ENCODE measurements at places on chromosomes 7 and 10. TPM values are rescaled to one million over a fixed set of nuclear protein-coding genes. Genes with fewer than 3 reads are reported as not detected.

The PRSS37 gene
- not detected for total RNA-seq

The HPSE2 gene
- not detected for total RNA-seq

The CALML3 gene
- total RNA-seq, result not detected

DNA sequence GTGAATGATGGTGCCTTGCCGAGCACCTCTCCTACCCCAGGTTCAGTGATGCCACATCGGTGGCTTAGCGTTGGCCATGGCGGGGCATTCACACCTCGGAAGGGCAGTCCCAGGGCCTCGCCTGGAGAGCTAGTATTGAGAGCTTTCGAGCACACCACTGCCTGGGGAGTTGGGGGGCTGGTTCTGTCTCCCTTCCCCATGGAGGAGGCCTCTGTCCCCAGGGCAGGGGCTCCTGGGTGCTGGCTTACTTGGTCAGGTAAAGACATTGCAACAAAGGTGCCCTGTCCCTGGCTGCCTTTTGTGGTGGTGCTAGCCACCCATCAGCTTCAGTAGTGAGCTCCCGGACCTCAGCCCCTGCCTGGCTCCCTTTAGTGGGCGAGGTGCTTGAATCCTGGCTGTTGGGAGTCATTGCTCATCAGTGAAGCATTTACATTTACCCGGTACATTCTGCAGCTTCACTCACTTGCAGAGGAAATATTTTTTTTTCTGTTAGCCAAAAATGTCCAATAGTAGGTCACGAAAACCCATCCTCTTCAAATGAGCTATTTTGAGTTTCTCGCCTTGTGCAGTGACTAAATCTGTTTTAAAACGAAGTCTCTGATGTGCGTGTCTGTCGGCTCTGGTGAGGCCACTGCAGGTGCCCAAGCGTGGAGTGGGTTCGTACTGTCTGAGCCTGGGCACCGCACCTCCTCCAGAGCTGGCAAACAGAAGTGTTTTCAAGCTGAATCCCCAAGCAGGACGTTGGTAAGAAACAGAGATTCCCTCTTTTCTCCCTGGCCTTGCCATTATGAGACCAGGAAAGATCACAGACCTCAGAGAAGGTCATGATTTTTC, 95.5 kb downstream of the INPP5A start:
- H3K27ac ChIP-seq, result no peak overlapping the region
- H3K36me3 ChIP-seq, result no peaks in the 10 kb centered on the region
- no peak for DNase-seq
- H3K27me3 ChIP-seq, result no peaks in the 10 kb centered on the region
- no peak overlapping the region for H3K4me3 ChIP-seq
- peaks cover 2% of the 10 kb centered on the region for H3K4me1 ChIP-seq

GRCh38 chr10:59047957-59048618, 128.4 kb upstream of the PHYHIPL start:
- no peaks in the 10 kb centered on the region for H3K4me1 ChIP-seq
- H3K27ac ChIP-seq, result no peak overlapping the region
- DNase-seq, result no peak
- H3K4me3 ChIP-seq, result no peak overlapping the region

- H3K4me1 ChIP-seq, result no peaks in the 10 kb centered on the region
- H3K27me3 ChIP-seq, result no peaks in the 10 kb centered on the region
- no peaks in the 10 kb centered on the region for H3K36me3 ChIP-seq
- H3K4me3 ChIP-seq, result no peak overlapping the region
These were observed 63.0 kb downstream of the GNAI1 start for GRCh38 chr7:80197627-80198026.

DNA sequence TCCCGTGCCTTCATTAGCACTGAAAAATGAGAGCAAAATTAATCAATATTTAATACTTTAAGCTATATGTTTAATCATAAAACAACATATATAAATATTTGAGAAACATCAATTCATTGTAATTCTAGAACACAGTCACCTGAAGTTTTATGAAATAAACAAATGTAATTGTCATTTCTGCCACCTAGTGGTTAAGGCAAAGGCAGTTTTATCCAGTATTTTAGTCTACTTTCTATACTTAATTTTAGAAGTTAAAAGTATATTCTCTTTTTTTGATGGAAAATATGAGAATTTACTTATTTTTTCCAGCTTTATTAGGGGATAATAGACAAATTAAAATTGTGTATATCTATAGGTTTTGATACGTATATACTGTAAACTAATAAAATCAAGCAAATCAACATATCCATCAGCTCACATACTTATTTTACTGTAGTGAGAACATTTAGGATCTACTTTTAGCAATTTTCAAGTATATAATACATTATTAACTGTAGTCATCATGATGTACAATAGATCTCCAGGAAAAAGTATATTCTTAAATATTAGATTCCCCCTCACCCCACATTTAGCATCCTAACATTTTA, 16.9 kb downstream of the PCGF6 start:
- H3K36me3 ChIP-seq, result peaks cover 25% of the 10 kb centered on the region
- H3K4me3 ChIP-seq, result no peak overlapping the region
- no peak overlapping the region for H3K27ac ChIP-seq
- DNase-seq, result peak; percentile 44
- no peaks in the 10 kb centered on the region for H3K27me3 ChIP-seq
- H3K4me1 ChIP-seq, result no peaks in the 10 kb centered on the region

The TPST1 gene
- total RNA-seq, result 10.4 TPM

GRCh38 chr7:15647309-15647708, 39.2 kb downstream of the MEOX2 start:
- no peaks in the 10 kb centered on the region for H3K36me3 ChIP-seq
- no peak overlapping the region for H3K27ac ChIP-seq
- H3K27me3 ChIP-seq, result no peaks in the 10 kb centered on the region
- DNase-seq, result no peak
- no peaks in the 10 kb centered on the region for H3K4me1 ChIP-seq

DNA sequence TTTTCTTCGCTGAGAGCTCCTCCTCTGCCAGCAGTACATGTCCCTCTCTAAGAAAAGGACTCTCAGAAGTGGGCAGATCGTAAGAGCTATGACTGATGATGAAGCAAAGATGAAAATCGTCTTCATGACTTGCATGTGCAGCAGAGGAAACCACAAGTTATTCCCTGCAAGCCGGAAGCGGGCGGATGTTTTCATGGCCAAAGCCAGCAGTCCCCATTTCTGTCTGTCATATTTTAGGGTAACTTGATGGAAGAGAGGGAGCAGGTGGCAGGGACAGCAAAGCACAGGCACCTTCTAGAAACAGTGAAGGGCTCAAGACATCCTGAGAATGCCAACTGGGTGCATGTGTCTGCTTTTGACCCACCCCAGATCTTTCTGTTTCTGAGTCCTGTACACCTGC, 19.9 kb downstream of the KLF6 start:
- H3K27ac ChIP-seq, result no peak overlapping the region
- H3K36me3 ChIP-seq, result no peaks in the 10 kb centered on the region
- peaks cover 29% of the 10 kb centered on the region for H3K4me1 ChIP-seq
- no peak overlapping the region for H3K4me3 ChIP-seq
- no peak for DNase-seq

DNA sequence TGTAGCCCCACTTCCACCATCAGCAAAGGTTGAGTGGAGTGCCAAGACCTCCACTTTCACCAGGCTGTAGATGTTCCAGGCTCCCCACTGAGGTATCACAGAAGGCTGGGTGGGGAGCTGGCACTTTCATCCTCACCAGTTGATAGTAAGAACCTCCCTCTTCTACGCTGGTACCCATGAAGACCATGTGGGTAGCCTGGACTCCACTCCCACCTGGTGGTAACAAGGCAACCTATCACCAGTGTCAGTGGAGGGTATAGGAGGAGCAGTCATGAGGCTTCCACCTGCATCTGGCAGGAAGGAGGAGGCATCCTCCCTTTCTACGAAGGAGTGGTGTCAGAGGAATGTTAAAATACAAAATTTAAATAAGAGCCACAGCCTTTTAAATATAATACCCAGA, 4.4 kb downstream of the SMIM30 start:
- H3K4me1 ChIP-seq, result peaks cover 4% of the 10 kb centered on the region
- H3K27ac ChIP-seq, result no peak overlapping the region
- DNase-seq, result no peak
- H3K36me3 ChIP-seq, result no peaks in the 10 kb centered on the region

DNA sequence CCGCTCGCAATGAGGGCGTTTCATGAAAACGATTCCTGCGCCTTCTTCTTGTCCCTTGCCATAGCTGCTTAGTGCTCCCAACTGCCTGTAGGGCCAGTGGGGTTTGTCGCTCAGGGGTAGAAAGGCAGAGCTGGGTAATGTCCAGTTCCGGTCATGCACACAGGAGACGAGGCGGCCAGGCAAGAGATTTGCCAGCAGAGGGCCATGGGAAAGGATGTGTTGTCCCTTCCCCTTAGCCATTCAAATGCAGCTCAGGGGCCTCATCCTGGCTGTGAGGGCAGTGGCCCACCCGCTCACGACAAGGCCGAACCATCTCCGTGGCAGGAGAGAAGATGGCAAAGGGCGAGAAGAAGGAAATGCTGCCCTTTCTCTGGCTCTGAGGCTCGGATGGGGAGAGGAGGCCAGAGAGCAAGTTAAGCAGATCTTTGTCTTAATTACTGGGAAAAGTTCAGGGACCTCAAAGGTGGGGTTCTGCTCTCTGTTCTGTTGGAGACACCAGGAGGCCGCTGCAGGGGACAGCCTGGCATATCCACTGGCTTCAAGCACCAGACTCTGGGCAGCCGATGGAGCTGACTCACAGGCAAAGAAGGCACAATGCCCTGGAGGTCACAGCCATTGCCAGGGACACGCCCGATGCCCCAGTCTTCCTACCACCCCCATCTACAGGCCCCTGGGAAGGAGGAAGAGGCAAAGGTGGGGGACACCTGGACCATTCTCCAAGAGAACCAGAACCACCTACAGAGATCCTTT, 534.8 kb upstream of the MGMT start:
- no peaks in the 10 kb centered on the region for H3K36me3 ChIP-seq
- H3K27ac ChIP-seq, result no peak overlapping the region
- H3K4me1 ChIP-seq, result no peaks in the 10 kb centered on the region
- no peak for DNase-seq
- no peak overlapping the region for H3K4me3 ChIP-seq
- H3K27me3 ChIP-seq, result no peaks in the 10 kb centered on the region

The SPDYE6 gene
- not detected for total RNA-seq

DNA sequence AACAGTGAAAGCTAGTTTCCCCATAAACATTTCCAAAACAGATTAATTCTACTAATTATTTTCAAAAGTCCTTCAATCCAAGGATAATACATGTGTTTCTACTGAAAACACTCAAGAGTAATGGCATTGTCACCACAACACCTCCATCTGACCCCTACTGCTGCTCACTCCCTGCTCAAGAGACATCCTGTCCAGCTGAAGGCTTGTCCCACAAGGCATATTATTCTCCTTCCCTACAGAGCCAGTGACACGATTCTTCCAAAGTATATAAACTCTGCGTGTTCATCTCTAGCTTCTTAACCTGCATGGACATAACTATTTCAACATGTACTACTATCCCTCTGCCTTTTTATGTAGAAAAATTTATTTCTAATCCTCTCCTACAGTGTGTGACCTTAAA, 182.1 kb downstream of the CPEB3 start:
- DNase-seq, result no peak
- no peak overlapping the region for H3K27ac ChIP-seq
- H3K4me1 ChIP-seq, result no peaks in the 10 kb centered on the region
- no peaks in the 10 kb centered on the region for H3K27me3 ChIP-seq
- no peak overlapping the region for H3K4me3 ChIP-seq
- H3K36me3 ChIP-seq, result peaks cover 4% of the 10 kb centered on the region

GRCh38 chr7:101363734-101364374, 1.2 kb downstream of the COL26A1 start:
- H3K27me3 ChIP-seq, result peaks cover 9% of the 10 kb centered on the region
- H3K4me1 ChIP-seq, result peaks cover 9% of the 10 kb centered on the region
- H3K4me3 ChIP-seq, result peak overlapping the region; percentile 20
- H3K27ac ChIP-seq, result no peak overlapping the region
- no peaks in the 10 kb centered on the region for H3K36me3 ChIP-seq

GRCh38 chr10:36888925-36889573, 236.3 kb upstream of the ANKRD30A start:
- H3K4me1 ChIP-seq, result no peaks in the 10 kb centered on the region
- H3K36me3 ChIP-seq, result no peaks in the 10 kb centered on the region
- no peak for DNase-seq
- H3K27ac ChIP-seq, result no peak overlapping the region
- H3K4me3 ChIP-seq, result no peak overlapping the region

GRCh38 chr7:94270772-94271171, 123.9 kb upstream of the COL1A2 start:
- H3K4me3 ChIP-seq, result no peak overlapping the region
- no peak overlapping the region for H3K27ac ChIP-seq
- DNase-seq, result no peak
- H3K36me3 ChIP-seq, result no peaks in the 10 kb centered on the region
- H3K4me1 ChIP-seq, result no peaks in the 10 kb centered on the region

DNA sequence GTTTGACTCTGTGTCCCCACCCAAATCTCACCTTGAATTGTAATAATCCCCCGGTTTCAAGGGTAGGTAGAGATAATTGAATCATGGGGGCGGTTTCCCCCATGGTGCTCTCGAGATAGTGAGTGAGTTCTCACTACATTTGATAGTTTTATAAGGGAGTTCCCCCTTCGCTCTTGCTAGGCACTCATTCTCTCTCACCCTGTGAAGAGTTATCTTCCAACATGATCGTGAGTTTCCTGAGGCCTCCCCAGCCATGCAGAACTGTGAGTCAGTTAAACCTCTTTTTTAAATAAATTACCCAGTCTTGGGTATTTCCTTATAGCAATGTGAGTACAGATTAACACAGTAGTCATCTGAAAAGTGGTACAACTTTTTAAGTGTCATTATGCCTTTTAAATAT, 913.5 kb upstream of the LRRN3 start:
- H3K27ac ChIP-seq, result no peak overlapping the region
- no peaks in the 10 kb centered on the region for H3K36me3 ChIP-seq
- H3K4me1 ChIP-seq, result no peaks in the 10 kb centered on the region
- H3K27me3 ChIP-seq, result no peaks in the 10 kb centered on the region

The CPA4 gene
- not detected for total RNA-seq

DNA sequence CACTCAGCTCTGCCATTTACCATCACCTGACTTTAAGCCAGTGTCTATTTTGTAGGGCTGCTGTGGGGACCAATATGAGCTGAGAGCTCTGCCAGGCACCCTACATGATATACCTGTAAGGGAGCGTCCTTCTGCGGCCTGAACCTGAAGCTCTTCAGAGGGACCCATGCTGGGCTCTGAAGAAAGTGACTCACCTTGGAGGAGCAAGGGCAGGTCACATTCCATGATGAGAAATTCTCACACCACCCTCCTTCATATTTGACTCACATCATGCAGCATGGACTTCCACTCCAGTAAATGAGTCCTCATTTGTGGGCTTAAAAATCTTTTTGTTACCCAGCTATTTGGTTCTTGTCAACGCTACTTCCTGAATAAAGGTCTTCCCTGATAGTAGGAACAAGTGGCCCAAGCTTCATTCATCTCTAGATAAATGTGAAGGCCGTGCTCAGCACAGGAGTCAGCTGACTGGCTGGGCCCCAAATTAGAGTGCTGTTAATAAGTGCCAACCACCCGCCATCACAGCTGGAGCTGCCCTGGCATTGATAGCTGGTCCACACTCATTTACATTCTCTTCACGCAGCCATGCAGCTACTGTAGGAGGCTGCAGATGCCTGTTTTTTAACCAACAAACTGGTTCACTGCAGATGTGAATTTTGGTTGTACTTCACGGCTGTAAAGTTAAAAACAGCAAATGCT, 78.4 kb downstream of the RNF216 start:
- H3K27ac ChIP-seq, result no peak overlapping the region
- peaks cover 28% of the 10 kb centered on the region for H3K4me1 ChIP-seq

The IFIT2 gene
- 34.9 TPM for total RNA-seq

Data from natural killer cell (primary cell).